ENCODE measurements at places on chromosomes 6 and 20.
A peak's percentile ranks its signal among the peaks of the same experiment; 100 is the strongest.

- no peak for DNase-seq
Observed at GRCh38 chr6:49549691-49550491, 577 bp upstream of the C6orf141 start.

GRCh38 chr6:5471044-5471443 is 209.7 kb downstream of the FARS2 start:
- peak; percentile 56 for DNase-seq

GRCh38 chr6:112038268-112038667 is 15.6 kb upstream of the CCN6 start:
- no peak for DNase-seq

DNA sequence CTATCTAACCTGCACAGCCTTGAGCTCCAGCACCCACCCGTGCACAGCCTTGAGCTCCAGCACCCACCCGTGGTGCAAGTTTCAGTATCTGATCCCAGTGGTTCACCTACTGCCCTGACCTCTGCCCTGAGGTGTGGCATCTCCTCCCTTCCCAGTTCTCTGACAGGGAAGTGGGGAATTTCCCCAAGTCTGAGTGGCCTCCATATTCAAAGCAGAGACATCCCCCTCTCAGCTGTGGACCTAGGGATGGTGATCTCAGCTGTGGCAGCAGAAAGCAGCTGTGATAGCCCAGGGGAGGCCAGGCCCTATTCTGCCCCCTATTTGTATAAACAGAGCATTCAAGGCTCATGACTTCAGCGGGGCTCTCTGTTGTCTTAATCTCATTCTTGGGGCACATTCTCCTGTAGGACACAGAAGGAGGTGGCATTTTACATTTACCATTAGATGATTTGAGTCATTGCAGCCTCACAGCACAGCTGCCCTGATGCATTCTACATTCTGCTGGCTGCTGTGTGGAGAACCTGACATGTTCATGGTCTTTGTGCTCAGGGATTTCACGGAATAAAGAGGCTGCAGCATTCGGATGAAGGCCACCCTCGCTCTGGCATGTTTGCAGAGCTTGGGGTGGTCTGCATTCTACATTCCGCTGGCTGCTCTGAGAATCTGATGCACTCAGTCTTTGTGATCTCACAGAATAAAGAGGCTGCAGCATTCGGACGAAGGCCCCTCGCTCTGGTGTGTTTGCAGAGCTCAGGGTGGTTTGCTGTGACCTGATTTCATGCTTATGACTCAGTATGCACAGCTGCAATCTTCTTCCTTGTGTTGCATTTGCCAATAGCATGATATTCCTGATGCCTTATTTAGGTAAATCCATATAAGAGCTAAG is 16.9 kb downstream of the GPR31 start:
- no peak for DNase-seq

- DNase-seq: no peak
Observed at GRCh38 chr20:52446421-52447224, 255.0 kb upstream of the ZFP64 start.

DNA sequence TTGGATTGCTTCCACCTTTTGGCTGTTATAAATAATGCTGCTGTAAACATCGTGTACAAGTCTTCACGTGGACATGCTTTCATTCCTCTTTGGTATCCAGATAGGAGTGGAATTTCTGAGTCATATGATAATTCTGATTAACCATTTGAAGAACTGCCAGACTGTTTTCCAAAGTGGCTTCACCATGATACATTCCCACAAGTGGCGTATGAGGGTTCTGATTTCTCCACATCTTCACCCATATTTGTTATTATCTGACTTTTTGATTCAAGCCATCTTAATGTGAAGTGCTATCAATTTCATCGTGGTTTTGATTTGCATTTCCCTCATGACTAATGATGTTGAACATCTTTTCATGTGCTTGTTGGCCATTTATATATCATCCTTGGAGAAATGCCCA is 2.9 kb upstream of the SNRPB start:
- no peak for DNase-seq

Data from activated CD4-positive, CD25-positive, alpha-beta regulatory T cell treated with anti-CD3 and anti-CD28 coated beads, Interleukin-2, amount 50 U/mL, for 72 hours (primary cell).